ENCODE measurements at places on chromosomes 2 and 18.
A peak's percentile ranks its signal among the peaks of the same experiment; 100 is the strongest.

DNA sequence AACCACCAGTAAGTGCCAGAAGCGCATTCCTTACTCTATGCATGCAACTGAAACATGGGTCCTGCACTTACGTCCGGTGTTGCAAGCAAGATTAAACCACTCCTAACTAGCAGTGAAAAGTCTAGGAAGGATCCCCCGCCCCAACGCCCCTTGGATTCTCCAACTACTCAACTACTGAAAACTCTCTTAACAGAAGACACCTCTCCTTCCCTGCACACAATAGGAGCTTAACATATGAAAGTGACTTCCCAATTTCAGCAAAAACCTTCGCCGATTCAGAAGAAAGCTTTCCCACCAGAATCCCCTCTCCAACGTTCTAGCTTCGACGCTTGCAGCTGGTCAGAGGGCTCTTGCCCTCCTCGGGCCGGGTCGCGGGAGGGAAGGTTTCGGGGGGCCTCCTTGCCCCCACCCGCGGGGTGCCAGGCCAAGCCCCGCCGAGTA lies 578 bp downstream of the IWS1 start:
- DNase-seq, result no peak

- DNase-seq, result no peak
Observed at GRCh38 chr18:62085756-62086155, 101.1 kb downstream of the PIGN start.

DNA sequence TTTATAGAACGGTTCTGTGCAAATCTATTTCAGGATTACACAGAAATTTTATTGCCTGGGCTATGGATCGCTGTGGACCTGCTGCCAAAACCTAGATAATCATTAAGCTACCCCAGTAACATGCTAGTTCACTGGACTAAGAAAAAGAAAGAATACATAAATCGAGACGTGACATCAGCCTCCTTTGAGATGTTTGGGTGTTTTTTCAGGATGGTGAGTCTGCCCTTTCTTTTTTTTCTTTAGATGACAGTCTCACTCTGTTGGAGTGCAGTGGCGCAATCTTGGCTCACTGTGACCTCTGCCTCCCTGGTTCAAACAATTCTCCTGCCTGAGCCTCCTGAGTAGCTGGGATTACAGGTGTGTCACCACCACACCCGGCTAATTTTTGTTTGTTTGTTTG lies 52.0 kb downstream of the FHOD3 start:
- DNase-seq, result no peak

DNA sequence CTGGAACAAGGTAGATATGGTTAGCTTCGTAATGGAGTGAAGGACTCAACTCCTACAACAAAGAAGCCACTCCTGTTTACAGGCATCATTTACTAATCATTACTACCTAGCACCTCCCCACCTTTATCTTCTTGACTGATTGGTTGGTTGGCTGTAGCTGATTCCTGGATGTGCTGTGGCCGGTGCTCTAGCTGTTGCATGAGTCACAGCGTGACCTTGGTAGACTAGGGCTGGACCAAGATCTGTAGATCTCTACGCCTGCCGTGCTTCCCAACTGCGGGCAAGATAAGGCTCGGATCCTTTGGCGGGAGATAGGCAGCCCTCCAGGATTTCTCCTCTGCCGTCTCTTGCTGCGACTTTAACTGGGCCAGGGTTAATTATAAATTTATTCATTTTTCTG lies 194.3 kb upstream of the SOX11 start:
- DNase-seq, result no peak

DNA sequence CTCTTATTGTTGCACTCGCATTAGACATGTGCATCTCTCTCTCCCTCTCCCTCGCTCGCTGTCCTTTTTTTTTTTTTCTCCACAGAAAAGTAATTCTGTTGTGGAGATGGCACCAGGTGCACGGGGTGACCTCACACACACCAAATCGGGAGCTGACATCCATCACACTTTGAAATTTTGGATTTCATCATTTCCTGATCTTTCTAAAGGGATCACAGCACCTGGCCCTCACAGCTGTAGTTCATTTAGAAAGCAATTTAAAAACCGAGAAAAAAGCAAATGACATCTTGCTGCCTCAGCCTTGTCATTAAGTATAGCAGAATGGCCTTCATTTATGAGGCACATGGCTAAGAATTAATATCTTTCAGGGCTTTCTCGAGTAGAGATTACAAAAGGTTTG lies 717.2 kb downstream of the RNF144A start:
- no peak for DNase-seq

- no peak for DNase-seq
Observed at GRCh38 chr18:72100465-72101004, 443.6 kb downstream of the CBLN2 start.

DNA sequence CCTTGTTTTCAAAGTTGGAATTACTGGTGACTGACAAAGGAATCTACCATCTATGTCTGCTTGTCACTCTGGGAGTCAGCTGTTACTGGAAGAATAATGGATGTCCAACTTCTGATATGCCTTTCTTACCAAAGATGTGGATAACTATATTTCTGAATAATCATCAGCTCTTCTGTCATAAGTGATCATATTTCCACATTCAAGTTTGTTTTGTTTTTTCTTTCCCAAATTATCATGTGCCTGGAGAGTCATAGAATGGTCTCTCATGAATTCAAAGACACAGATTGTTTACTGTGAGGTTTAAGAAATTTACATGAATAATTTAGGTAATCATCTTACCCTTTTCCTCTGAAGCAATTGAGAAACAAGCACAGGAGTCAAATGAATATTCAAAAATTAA lies 986.7 kb upstream of the CDH2 start:
- DNase-seq, result no peak

GRCh38 chr2:30382162-30382783 lies 64.8 kb upstream of the LCLAT1 start:
- no peak for DNase-seq

- DNase-seq, result no peak
Observed at GRCh38 chr18:63588909-63589308, 1.8 kb downstream of the SERPINB13 start.

DNA sequence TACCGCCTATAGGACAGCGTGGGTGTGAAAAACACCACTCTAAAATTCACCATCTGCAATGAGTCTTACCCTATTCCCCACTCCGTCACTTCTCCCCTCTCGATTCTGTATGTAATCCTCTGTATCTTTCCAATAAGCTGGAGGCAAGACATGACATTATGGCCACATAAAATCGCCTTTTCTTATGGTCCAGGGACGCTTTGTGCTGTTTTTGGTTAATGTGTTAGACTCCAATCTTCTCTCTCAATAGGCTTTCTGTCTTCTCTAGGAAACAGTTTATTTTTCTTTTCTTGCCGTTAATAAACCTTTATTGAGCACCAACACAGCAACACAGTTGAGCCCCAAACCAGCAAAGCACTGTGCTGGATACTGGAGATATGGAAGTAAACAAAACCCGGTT lies 37.9 kb upstream of the ZCCHC2 start:
- DNase-seq, result no peak

DNA sequence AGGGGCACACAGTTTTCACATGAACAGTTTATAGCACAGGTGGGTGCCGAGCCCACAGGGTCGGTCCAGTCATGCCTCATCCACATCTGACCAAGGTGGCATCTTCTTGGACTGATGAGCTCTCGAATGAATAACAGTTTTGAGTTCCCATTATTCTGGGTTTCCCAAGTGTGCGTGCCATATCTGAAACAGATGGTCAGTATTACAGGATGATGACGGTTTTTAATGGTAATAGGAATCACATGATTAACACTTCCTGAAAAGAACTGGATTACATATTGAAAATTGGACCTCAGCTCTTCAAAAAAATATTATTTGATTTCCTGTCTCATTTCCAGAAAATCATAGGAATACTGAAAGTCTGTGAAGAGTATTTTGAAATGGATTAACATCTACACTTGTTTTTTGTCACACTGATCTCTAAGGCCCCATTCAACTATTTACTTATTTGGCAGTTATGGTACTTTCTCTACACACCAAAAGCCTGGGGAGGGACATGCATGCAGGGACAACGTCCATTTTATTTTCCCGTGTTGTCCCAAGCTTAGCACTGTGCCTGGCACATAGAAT lies 22.2 kb upstream of the NAB1 start:
- DNase-seq, result no peak

DNA sequence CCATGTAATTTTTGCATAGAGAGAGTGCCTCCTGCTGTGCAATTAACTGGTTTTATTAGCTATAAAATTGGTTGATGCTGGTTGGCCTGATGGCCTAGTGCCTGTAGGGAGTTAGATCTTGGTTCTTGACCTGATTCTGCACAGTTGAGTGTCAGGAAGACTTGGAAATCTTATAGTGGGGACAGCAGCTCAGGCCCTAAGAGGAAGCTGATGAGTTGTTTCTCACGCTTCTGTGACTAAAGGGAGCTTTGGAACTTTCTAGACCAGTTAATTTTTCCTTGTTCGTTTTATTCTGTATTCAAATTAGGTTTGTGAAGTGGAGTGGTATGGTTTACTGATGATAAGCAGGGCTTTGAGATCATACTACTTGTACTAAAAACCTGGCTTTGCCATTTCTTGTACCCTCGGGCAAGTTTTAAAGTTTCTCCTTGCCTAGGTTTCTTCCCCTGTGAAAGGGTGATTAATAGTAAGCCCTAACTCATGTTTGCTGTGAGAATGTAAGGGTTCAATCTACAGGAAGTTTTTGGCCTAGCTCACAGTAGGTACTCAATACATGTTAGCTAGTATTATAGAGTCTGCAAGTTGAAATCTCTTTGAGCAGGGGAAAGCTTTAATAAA lies 82.1 kb downstream of the MAP3K20 start:
- no peak for DNase-seq

DNA sequence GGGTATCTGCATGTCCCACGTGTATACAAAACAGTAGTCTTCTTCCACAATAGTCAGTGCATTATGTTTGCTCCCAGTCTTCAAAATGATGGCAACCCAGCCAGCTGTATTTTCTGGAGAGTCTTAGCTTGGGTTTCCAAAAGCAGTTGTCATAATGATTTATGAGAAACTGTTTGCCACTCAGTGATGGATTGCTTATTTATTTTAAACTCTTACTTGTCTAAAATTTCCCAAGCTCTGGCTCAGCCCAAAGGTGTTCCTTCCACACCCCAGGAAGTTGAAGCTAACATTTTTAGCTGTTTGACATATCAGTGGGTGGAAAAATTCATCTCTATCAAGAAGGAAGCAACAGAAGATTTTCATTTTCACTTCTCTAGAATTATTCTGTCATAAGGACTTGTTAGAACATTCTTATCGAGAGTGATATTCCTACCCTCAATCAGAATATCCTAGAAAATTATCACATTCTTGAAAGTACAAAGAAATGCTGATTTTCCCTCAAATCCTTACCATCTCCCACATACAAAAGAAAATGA lies 78.8 kb downstream of the ASAP2 start:
- no peak for DNase-seq

GRCh38 chr2:241637795-241638660 lies 535 bp downstream of the ATG4B start:
- peak; percentile 52 for DNase-seq

DNA sequence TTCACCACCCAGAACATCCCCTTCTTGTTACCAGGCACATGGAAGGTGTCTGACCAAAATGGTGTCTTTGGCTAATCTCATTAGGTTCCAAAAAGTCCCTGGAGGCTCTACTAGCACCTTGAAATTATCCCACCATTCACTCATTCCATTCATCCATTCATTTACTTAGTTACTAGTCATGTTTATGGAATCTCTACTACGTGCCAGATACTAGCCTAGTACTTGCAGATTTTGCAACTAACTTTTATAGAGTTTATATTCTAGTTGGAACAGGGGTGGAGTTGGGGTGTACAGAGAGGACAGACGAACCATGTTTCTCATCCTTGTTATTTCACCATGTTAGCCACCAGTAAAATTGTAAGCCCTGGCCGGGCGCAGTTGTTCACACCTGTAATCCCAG lies 4.0 kb upstream of the NOP58 start:
- no peak for DNase-seq

- peak; percentile 93 for DNase-seq
Observed at GRCh38 chr18:36067055-36067957, at the start of gene RPRD1A. Gene RPRD1A, minus strand, starts transcription at chr18:36067559. Its CDS starts 155 bp downstream, at chr18:36067404.

GRCh38 chr2:37907501-37908225 lies 17.4 kb upstream of the RMDN2 start:
- no peak for DNase-seq

- peak; percentile 65 for DNase-seq
Observed at GRCh38 chr2:191679818-191680600, 2.1 kb downstream of the NABP1 start.

DNA sequence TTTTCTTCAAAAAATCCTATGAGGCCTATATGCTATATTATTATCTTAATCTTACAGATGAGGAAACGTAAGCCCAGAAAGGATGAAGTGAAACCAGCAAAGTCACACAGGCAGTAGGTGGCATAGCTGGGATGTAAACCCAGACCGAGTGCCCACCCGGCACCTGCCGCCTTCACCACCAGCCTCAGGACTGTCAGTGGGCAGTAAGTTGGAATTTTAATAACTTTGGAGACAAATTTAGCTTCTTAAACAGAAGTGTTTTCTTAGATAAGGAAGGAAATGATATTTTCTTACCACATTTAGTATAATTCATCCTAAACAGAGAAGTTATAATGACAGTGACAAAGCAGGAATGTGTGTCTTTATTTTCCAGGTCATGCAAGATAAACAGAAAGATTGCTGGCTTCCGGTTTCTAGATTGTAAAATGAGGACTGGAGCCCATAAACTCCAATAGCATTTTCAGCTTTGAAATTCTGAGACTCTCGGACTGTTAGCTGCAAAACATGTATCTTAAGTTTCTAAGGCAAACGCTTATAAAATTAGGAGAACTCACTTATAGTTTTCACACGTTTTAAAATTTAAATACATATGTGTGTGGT lies 59.3 kb downstream of the CD8B2 start:
- no peak for DNase-seq

- DNase-seq, result no peak
Observed at GRCh38 chr2:174072069-174072468, 106.9 kb upstream of the SP3 start.

DNA sequence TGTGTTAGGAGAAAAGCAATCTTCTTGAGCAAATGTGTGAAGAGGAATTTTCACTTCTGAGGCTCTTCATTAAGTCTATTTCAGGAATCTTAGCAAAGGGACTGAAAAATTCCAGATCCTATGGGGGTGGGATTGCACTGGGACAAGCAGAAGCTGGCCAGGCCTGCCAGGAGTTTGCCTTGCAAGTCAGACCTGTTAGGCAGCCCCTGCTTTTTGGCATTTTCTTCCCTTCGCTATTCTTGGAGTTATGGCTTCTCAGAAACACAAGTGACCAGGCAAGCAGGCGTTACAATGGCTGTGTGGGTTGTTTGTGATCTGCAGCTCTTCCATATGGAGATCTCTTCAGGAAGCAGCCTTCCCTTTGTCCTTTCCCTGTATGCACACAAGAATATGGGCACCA lies 8.0 kb upstream of the CCDC85A start:
- no peak for DNase-seq

DNA sequence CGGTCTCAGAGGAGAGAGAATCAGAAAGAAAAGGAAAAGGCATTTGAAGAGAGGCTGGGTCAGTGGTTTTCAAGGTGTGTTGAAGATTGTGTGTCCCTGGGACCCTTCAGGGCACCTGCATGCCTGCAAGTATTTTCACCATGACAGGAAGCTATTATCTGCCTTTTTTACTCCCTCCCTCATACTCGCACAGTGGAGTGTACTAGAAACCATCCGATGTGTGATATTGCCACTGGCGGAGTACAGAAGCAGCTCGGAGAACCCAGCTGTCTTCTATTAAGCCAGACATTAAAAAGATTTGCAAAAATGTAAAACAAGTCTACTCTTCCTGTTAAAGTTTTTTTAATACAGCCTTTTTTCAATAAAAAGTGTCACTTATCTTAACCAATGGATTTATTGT lies 33.7 kb upstream of the RFX8 start:
- DNase-seq, result no peak
